ENCODE measurements at places on chromosomes 2 and 18.

GRCh38 chr2:101123795-101124471 lies 27.2 kb downstream of the TBC1D8 start:
- peak; percentile 40 for DNase-seq

GRCh38 chr2:188604579-188604978 lies 312.9 kb downstream of the GULP1 start:
- no peak for DNase-seq

GRCh38 chr2:193482557-193482956 lies 1287.8 kb upstream of the TMEFF2 start:
- no peak for DNase-seq

DNA sequence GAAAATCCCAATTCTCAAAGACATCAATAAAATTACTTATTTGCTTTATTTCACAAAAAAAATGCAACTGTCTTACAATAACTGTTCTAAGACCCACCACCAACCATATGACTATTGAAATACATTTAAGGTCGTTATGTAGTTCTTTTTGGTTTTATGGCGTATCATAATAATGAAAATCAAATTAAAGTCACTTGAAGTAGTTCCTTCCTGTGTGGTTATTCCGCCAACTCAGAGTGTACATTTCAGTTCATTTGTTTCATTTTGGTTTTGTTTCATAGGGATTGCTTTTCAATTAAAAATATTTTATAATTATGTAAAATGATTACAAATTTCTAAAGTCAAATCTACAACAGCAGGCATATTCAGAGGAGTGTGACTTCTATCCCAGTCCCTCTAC lies 45.9 kb upstream of the AAK1 start:
- DNase-seq, result no peak

- no peak for DNase-seq
Observed at GRCh38 chr2:139214801-139215200, 434.6 kb upstream of the NXPH2 start.

GRCh38 chr2:21123473-21124393 lies at the start of gene TDRD15:
Gene TDRD15 (plus strand): TSS chr2:21123968. CDS start chr2:21137468, 13,500 bp downstream.
- DNase-seq, result no peak

GRCh38 chr2:160406591-160407392 lies 86.8 kb downstream of the RBMS1 start:
- DNase-seq, result peak; percentile 85
